ENCODE measurements at places on chromosomes 7 and 10.

- DNase-seq: no peak
These were observed 13.7 kb upstream of the MAP3K8 start for GRCh38 chr10:30420266-30420665.

DNA sequence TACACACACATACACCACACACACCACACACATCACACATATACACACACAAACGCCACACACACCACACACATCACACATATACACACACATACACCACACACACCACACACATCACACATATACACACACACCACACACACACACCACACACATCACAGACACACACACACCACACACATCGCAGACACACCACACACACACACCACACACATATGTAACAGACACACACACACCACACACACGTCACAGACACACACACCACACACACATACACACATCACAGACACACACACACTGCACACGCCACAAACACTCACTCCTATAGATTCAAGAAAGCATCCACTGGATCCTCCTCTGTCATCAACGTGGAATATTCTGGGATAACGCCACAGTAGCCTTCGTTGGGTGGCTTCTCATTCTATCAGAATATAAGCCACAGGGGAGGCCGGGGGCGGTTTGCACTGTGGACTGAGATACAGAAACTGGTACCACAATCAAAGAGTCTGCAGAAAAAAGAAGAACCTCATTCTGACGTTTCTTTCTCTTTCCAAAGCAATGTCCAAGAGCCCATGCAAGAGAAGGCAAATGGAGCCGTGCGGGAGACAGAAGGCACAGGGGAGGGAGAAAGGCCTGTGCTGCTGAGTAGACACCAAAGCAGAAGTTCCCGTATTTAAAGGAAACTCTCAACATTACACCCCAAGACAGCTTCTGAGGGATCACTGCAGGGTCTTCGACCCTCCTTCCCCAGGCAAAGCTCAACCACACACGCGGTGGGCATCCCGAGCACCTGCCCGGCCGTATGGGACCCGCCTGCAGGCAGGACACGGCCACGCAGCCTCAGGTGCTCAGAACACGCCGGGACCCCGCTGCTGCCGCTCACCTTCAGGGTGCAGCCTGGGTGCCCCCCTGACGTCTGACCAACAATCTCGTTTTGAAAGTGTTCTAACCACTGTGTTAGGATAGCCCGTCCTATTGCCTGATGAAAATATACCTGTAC lies 321.2 kb downstream of the DNAJB6 start:
- no peak for DNase-seq

- no peak for DNase-seq
These were observed 30.3 kb downstream of the SLC29A3 start for GRCh38 chr10:71349406-71349805.

GRCh38 chr7:20799566-20800366 lies 13.1 kb upstream of the SP8 start:
- DNase-seq: no peak

DNA sequence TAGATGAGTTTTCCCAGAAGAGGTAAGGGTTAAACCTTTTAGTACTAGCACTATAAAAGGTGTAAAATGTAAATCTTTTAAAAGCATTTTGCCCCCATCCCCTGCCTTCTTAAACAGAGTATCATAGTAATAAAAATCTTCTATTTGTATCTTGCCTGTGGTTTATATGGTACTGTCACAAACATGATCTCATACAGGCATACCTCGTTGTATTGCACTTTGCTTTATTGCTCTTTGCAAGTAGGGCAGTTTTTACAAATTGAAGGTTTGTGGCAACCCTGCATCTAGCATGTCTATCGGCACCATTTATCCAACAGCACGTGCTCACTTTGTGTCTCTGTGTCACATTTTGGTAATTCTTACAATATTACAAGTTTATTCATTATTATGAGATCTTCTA lies 198.8 kb upstream of the YAE1 start:
- no peak for DNase-seq

- no peak for DNase-seq
These were observed 60.3 kb downstream of the ATOH7 start for GRCh38 chr10:68171539-68172080.

DNA sequence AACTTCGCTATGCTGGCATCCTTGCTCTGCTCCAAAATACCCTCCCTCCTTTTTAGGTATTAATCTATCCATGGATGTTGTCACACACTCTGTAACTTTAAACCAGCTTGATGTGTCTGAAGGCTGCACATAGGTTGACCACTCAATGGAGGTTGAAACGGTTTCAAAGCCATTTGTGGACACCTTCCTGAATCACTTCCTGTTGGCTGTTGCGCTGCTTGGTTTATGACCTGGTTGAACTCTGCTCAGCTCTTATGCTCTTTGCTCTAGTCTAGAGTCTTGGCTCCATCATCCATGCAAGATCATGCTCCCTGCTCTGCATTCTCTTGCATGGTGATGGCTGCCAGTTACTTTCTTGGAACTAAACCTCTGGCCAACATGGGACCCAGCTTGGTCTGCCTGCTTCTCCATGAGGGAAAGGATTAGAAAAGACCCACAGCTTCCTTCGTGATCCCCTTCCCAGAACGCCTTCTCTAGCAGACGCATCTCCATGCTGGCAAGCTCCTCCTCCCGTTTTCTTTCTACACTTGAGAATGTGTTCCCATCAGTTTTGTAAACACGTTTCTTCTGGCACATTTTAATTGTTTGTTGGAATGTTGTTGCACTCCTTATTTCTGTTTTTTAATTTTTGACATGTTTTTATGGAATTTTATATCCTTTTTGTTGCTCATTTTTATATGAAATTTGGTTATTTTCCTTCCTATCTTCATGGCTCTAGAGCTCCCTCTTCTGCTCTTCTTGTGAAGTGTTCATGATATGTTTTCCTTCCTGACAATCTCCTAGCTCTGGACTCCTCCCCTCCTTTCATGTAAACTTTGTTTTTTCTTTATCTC lies 149.8 kb downstream of the XPNPEP1 start:
- DNase-seq: no peak

DNA sequence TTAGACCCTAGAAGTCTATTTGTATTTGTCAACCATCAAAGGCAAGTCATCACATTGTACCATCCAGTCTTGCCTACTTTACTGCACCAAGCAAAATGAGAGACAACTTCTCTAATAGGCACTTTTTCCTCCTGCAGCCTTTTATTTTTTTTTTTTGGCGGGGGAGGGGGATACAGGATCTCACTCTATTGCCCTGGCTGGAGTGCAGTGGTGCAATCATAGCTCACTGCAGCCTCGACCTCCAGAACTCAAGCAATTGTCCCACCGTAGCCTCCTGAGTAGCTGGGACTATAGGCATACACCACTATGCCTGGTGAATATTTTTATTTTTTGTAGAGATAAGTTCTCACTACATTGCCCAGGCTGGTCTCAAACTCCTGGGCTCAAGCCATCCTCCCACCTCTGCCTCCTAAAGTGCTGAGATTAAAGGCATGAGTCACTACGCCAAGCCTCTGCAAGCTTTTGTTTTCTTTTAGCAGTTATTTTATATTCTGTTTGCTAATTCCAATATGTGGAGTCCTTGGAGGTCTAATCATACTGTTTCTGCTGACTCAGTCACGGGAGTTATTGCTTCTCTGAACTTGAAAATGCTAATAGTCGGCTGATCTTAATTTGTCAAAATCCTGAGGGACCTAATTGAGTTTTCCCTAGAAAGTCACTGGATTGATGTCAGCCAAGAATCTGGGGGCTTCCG lies 14.2 kb downstream of the KPNA7 start:
- no peak for DNase-seq

DNA sequence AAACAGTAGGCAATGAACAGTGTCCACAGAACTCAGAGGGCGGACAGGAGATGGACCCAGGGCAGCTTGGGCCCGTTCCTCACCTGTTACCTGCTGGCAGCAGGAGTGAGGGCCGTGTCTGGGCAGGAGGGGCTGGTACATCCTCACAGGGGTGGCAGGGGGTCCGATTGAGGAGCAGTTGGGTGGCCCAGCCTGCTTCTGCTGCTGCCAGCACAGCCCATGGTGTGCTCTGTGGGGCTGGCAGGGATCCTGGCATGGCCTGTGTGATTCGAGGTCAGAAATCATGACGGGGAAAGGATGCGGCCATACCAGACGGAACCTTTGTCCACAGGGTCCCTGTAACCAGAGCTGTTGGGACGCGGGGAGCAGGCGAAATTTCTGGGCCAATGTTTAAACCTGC lies 49.6 kb downstream of the INPP5A start:
- no peak for DNase-seq

GRCh38 chr10:107010531-107010930 lies 154.0 kb downstream of the SORCS1 start:
- DNase-seq: no peak

DNA sequence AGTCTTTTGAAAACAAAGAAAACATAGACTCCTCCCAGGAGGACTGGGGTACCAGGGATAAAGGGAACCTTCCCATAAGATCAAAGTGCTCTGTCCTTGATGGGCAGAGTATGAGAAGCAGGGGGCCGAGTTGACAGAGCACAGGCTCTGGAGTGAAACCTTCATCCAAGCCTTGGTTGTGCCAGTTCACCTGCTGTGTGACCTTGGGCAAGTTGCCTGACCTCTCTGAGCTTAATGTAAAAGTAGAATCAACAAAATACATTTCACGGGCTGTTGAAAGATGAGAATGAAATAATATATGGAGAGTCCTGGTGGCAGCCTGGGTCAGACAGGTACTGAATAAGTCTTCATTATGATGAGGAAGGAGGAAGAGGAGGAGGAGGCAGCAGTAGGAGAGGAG lies 69.9 kb downstream of the SLIT1 start:
- DNase-seq: no peak

DNA sequence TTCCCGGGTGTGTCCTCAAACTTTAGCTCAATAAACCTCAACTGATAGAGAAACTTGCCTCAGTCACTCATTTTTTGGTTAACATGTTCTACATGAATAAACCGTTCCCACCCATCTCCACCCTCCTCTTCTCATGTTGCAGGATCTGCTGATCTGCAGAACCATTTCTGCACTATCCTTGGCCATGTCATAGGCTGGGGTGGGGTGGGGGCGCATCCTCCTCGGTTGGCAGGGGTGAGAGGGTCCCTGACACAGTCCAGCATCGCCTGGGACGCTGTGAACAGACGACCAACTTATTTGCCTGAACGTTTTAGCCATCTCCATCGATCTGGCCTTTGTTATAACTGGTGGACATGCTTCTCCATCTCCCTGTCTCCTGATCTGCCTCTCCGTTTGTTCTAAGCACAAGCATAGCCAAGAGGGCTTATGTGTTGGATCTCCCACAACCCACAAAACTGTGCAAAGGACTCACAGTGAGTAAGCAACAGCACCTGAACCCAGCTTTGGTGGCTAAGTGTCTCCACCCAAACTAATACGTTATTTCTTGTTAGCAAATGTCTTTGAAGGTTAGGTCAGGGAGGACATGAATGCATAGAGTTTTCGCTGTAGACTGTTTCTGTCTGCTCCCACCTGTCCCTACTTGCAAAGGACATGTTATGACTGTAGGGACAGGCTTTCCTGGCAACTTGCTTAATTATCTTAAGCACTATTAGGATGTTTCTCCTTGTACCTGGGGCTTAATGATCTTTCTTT lies 51.7 kb downstream of the PRKCQ start:
- peak; percentile 47 for DNase-seq

GRCh38 chr10:79483948-79484347 lies 28.4 kb upstream of the EIF5AL1 start:
- no peak for DNase-seq

DNA sequence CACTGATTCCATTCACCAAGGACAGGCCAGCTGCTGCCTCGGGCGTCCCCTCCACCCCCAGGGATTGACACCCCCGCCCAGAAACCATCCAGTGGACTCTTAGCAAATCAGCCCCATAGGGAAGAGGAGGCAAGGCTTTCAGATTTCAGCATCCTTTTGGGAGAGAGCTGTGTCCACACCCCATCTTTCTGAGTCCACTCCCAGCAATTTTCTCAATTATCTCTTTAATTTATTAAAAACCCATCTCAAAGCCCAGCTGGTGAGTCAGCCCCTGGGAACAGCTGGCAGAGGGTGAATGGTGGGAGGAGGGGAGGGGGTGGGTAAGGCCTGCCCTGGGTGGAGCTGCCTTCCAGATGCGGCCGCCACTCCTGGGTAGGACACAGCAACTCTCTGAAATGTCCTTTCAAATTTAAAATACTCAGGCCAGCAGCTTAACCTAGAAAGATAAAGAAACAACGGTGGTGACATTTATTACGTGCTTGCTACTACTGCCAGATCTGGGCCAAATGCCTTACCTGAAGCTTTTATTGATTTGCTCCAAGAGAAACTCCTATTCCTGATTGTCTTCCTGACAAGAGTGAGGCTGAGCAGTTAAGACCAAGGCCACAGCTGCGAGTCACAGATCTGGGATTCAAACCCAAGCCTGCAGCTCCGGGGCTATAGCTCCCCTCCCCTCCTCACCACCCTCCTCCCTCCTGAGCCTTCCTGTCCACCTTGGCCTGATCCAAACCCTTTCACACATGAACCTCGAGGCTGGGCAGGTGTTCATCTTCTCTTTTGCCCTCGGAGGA lies 120.4 kb downstream of the RGS10 start:
- DNase-seq: no peak

DNA sequence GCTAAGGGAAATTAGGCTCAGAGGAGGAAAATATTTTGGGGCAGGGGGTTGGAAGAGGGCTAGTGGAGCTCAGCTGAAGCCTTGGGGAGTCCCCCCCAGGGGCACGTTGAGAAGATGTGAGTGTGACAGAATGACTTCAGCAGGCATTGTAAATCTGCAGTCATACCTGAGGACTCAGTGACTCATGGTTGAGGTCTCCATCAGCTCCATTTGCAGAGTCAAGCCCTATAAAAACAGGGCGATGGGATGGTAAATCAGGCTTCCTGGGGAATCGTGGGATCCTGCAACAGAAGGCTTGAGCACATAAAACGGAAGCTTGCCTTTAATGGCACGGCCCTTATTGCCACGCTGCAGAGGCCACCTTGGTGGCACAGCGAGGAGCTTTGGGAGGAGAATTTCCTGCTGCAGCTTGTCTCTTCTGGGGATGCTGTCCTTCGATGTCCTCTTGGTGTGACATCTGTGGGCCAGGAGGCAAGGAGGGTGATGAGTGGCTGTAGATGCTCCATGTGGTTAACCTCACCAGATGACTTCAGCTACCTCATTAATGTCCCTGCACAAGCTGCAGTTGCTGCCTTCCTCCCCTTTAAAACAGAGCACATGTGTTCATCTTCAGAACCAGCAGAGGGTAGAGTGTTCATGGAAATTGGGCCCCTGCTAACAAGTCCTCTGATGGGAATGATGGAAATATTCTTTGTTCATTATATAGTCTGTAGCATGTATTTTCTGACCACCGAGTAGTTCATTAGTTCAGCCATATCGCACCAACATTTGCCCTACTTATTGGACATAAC lies 285.9 kb downstream of the LRMDA start:
- no peak for DNase-seq

DNA sequence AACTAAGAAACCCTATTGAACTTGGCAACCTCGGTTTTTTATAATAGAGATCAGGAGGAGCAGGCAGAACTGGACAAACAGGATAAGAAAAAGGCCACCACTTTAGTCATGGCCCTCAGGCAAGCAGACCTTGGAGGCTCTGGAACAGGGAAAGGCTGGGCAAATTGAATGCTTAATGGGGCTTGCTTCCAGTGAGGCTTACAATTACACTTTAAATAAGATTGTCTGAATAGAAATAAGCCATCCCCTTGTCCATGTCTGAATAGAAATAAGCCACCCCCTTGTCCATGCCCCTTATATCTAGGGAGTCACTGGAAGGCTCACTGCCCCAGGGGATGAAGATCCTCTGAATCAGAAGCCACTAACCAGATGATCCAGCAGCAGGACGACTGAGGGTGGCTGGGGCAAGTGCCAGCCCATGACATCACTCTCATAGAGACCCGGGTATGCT lies 40.6 kb downstream of the AKR1B15 start:
- no peak for DNase-seq

All from stimulated activated effector memory CD8-positive, alpha-beta T cell treated with anti-CD3 and anti-CD28 coated beads, Interleukin-12 subunit alpha, Interleukin-12 subunit beta, amount 100 ng/mL, for 72 hours (primary cell).